ENCODE measurements at places on chromosomes 5 and 9. TPM values are rescaled to one million over a fixed set of nuclear protein-coding genes. Genes with fewer than 3 reads are reported as not detected.

The CDH18 gene
- total RNA-seq, result 3.2 TPM

DNA sequence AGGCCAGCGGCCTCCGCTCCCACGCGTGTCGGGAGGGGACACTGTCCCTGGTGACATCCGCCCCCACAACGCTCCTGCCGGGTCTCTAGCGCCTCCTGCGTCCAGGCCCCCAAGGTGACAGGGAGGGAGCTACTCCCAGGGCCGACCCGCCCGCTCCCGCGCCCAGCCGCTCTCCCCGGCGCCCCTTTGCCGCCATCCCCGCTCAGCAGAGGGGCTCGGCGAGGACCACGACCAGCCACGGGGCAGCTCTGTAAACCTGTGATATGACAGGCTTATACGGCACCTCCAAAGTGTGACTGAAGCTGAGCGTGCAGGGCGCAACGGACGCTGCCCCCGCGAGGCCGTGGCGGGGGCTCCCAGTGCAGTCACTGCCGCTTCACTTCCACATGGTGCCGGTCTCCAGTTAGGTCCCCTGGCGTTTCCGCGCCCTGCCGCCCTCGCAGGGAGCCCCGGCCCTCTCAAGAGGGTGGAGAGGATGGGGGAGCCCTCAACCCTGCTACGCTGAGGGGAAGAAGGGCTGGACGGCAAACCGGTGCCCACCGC lies 978 bp upstream of the ADCY2 start:
- no peak for DNase-seq

DNA sequence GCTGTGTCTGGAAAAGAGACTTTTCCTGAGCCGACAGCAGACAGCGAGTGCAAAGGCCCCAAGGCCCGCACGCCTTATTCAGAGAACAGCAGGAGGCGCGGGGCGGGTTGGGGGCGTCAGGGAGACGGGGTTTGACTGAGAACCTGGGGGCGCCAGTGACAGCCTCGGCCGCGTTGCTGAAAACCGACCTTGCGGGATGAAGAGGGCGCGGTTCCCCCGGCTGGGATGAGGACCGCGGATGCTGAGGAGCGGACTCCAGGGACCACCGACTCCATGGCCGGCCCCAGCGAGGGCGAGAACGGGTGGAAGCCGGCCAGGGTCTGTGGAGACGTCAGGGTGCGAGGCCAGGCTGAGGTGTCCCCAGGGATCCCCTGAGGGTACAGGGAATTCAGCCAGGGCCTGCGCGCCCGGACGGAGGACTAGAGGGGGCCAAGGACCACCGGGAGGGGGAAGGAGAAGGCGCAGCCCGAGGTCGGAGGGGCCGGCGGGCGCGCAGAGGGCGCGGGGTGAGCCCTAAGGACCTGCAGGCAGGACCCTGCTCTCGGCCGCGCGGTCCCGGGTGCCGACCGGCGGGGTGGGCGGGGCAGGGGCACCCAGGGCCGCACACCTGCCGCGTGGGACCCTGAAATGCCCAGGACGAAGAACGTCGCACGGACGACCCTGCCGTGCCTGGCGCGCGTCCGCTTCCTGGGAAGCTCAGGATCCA lies 837 bp upstream of the AHRR start:
- no peak for DNase-seq

DNA sequence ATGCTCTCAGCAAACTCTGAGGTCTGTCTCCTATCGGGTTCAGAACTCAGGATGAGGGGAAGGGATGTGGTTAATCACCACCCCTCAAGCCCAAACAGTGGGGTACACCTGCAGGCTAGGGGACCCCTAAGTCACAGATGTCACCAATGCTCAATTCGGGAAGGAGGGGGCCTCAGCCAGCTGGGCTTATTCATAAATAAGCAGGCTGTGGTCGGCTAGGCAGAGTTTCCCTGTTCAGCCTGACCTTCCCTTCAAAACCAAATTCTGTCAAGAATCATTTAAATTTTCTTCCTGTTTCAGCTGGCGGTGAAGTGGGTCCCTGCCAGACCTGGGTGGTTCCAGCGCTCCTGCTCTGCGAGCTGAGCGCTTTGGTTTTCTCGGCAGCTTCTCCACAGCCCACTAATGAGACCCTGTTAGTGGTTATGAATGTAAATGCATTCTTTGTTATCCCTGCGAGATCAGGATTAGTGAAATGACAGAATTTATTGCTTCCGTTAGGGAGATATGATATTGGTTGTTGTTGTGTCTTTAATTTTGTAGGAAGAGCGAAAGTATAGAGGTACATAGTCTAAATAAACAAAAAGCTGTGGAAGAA lies 68.3 kb downstream of the AK8 start:
- no peak for DNase-seq

GRCh38 chr9:124790801-124791505 lies 14.0 kb downstream of the OLFML2A start:
- no peak for DNase-seq

- no peak for DNase-seq
Observed at GRCh38 chr9:133733796-133734533, 4.2 kb downstream of the SARDH start.

Data from urinary bladder (tissue), 4 donors.